ENCODE measurements at places on chromosomes 7 and 10.

DNA sequence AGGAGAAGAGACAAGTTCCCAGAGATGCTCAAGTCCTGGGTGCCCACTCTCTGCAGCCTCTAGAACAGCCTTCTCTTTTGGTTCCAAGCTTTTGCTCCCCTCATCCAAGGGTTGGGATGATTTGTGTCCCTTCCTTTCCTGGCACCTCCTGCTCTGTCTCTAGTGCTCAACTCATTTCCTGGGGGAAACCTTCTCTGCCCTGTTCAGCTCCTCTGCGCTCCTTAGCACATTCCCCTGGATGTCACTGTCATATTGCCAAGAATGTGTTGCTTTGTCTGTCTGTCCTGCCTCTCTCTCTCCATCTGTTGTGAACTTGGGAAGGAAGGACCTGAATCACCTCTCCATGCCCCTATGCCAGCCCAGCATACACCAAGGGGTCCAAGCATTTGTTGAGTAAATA, 5.1 kb upstream of the LBX1 start:
- no peak for DNase-seq

- no peak for DNase-seq
Observed at GRCh38 chr7:71584256-71584655, 452.3 kb downstream of the GALNT17 start.

GRCh38 chr10:49761201-49761788, 828 bp downstream of the OGDHL start:
- DNase-seq, result no peak

DNA sequence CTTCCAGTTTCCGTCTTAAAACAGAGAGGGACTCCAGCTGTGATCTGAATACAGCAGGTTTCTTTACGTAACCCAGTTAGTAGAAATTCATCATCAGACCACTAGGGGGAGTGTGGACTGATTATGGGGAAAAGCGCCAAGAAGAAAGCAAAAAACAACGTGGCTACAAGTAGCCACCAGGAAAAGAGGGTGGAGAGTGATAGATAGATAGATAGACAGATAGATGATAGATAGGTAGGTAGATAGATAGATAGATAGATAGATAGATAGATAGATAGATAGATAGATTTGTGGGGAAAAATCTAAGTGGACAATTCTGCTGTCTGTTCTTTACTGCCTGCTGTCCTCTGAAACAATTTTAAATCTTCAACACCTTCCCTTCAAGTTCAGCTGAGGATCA, 12.7 kb upstream of the AKR1B10 start:
- peak; percentile 3 for DNase-seq

DNA sequence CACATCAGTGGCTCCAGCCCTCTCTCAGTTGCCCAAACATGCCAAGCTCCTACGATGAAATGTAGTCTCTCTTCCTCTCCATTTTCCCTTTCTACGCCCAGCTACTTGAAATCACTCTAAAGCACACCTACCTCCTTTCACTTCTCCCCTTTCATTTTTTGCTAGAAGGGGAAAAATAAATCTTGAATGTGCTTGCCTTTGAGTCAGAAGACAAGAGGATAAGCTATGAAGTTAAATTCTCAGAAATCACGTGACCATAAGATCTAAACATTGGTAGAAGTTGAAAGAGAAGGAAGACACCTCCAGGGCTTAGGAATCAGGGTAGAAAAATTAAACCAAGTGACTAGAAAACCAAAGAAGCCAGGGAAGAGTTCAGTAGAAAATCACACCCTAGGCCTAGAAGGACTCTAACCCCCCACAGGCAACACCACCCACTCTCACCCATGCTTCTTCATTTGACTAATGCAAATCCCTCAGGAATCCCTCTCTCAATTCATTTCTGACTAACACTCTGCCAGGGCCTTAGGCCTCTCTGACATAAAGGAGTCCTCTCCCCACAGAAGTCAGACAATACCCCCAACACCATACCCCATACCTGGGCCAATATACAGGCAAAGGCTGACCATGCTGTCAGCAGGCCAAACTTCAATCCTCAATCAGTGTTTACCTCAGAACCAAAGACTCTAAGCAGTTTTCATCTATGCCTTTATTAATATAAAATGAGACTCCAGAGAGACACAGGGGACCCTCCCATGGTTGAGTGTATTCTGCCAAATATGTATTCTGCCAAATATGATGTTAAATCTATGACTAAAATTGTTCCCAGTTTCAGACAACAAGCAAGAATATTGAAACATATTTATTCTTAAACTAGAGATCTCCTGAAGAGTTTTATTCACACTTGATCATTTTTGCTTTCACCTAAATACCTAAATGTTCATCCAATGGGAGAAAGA, 84.8 kb downstream of the ELMO1 start:
- DNase-seq, result no peak

DNA sequence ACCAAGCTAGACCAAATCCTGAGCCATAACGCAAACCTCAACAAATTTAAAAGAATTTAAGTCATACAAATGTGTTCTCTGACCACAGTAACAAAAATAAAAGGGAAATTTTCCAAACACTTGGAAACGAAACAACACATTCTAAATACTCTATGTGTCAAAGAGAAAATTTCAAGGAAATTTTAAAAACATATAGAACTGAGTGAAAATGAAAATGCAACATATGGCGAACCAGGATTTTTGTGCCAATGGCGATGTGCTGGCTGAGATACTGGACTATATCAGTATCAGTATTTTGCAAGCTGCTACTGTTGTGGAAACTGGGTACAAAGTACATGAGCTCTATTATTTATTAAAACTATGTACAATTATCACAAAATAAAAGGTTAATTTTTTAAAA, 34.1 kb downstream of the KNDC1 start:
- no peak for DNase-seq

Measured in activated gamma-delta T cell treated with anti-CD3 and anti-CD28 coated beads, Interleukin-2, amount 50 U/mL, for 16 hours (primary cell).